ENCODE measurements at places on chromosomes 2 and 18. TPM values are rescaled to one million over a fixed set of nuclear protein-coding genes. Genes with fewer than 3 reads are reported as not detected.

The TMEM185B gene
- total RNA-seq = 19.8 TPM

- DNase-seq = no peak
These were observed 13.8 kb downstream of the HS1BP3 start for GRCh38 chr2:20637147-20637546.

GRCh38 chr2:33372940-33373553 lies 103.4 kb upstream of the RASGRP3 start:
- DNase-seq = no peak

- DNase-seq = no peak
These were observed 112.1 kb upstream of the ARL4C start for GRCh38 chr2:234608946-234609345.

GRCh38 chr2:68464651-68465050 lies 2.4 kb downstream of the FBXO48 start:
- no peak for DNase-seq

GRCh38 chr2:120587279-120587996 lies 148.2 kb upstream of the GLI2 start:
- DNase-seq = no peak

DNA sequence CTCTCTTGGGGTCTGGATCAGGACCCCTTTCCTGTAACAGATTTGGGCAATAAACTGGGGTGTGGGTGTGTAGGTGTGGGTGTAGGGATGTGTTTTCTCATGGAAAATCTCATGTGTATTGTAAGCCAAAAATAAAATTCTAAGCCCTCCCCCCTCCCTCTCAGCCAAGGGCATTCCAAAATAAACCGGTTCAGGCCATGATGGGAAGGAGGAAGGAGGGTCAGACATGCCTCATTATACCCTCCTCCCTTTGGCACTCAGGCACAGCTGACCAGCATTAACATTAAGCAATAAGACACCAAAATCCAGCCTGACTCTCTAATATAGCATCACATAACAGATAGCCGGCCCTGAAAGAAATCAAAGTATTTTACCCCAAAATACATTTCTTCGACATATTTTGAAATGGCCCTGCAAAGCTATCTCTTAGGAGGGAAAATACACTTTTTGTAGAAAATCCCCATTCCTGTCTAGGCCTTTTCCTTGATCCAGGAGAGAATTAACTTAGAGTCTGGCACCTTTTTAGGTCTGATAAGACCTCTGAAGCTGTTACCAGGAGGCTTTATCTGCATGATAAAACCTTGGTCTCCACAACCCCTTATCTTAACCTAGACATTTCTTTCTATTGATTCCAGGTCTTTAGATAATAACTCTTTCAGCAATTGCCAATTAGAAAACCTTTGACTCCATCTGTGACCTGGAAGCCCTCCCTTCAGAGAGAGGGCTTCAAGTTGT lies 128.7 kb upstream of the COL5A2 start:
- DNase-seq = no peak

The SLC5A7 gene
- not detected for total RNA-seq

GRCh38 chr18:75041586-75041985 lies 167.4 kb downstream of the PTGR3 start:
- DNase-seq = no peak

The ALPG gene
- total RNA-seq = not detected

DNA sequence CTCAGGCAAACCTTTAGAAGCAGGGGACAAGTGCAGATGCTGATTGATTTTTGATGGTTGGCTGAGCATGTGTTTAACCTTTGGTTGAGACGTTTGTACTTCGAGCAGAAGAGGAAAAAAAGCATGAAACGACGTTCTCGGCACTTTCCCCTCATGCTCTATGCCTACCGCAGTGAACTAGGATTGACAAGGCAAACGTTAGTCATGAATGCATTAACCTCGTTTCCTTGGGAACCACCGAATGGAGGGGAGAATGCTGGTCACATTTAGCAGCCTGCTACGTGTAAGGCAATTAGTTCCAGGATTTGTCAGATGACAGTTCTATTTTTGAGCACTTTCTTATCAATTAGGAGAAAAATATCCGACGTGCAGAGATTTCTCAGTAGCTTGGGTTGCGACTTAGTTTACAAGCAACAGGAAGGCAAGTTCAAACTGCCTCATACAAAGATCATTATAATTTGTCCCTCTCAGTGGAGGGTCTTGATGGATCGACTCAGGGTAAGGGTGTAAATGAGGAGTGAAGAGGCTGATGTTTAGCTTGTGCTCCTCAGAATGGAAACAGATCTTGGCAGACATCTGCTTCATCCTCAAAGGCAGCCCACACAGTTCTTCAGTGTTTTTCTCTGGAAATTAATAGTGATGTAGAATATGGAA lies 47.4 kb upstream of the GPR45 start:
- no peak for DNase-seq
